Fibroblast of mammary gland (primary cell): ENCODE measurements at places on chromosomes 6 and 20.

DNA sequence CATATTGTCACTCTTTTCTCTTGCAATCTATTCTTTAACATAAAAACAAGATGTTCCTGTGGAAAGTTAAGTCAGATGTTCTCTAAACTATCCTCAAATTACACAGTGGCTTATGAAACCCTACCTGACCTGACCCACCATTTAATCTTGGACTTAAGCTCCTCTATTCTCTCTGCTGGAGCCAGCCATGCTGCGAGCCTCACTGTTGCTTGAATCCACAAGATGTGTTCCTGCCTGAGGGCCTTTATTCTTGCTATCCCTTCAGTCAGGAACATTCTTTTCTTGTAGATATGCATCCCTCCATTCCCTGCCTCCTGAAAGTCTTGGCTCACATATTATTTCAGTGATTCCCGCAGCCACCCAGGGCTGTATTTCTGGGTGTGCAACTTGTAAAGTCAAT, 283.2 kb downstream of the EPHA7 start:
- no peak for DNase-seq

DNA sequence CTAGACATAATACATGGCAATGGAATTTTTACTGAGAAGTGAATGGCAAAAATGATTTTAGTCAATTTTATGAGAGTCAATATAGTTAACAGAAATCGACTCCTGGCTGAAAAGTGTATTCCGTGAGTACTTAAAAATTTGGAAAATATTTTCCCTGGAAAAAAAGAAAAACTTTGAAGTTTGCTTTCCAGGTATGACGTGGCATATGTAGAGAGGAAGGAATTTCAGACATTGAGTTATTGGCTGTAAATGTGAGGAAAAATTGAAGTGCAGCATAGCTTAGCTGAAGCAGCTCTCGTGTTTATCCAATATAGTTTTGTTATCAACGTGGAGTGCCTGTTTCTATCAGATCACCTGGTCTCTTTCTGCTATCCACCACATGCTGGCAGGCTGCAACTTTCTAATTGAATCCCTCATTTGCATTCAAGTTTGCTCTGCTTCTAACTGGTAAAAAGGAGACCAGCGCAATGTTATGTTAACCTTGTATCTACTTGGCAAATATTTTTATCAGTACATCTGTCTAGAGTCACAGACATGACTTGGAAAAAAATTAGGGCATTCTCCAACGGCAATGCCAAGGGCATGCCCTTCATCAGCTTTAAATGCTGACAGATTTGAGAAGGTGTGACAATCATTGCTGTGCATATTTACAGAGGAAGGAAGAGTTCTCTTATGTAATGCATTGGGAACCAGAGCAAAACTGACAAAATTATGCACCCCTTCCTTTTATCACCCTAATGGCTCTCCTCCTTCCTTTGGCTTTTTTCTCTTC, 1102.8 kb upstream of the FLRT3 start:
- no peak for DNase-seq

GRCh38 chr20:22762576-22763256, 178.3 kb upstream of the FOXA2 start:
- DNase-seq: no peak

GRCh38 chr6:127180426-127180825, 62.0 kb downstream of the RSPO3 start:
- peak; percentile 67 for DNase-seq

DNA sequence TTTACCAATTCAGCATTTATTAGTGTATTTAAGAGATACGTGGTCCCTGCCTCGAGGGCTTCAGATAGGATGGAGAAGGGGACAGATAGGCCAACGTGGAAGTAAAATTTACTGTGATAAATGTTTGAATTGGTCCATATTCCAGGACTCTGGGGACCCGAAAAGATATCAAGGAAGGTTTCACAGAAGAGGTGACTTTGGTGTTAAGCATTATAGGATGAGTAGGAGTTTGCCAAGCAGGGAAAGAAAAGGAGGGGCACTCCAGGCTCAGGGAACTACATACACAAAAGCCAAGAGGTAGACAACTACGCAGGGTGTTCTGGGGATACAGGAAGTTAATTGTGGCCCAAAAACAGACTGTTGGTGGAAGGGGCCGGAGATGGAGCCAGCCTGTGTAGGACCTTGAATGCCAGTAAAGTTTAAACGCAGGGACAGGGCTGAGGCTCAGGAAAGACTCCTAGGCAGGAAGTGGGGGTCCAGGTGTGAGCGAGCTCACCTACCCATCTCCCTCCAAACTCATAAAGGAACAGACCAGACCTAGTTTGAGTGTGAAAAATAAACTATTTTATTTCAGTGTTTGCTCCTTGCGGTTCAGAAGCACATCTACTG, 37.0 kb downstream of the TGM2 start:
- DNase-seq: no peak

DNA sequence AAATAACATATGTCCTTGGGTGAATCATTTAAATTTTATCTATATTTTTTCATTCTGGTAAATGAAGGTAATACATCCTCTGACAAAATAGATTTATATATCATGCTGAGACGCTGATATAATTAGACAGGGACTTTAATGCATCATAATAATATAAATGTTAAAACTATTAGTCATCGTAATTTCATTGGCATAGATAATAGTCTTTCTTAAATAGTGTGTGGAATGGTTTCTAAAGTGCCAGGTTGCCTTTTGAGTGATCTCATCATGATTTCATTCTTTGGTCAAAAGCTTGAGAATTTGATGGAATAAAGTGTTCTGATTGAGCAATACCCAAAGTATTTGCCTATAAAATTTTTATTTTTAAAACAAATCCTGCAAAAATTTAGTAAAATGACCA, 43.2 kb upstream of the BMP5 start:
- DNase-seq: peak; percentile 90

DNA sequence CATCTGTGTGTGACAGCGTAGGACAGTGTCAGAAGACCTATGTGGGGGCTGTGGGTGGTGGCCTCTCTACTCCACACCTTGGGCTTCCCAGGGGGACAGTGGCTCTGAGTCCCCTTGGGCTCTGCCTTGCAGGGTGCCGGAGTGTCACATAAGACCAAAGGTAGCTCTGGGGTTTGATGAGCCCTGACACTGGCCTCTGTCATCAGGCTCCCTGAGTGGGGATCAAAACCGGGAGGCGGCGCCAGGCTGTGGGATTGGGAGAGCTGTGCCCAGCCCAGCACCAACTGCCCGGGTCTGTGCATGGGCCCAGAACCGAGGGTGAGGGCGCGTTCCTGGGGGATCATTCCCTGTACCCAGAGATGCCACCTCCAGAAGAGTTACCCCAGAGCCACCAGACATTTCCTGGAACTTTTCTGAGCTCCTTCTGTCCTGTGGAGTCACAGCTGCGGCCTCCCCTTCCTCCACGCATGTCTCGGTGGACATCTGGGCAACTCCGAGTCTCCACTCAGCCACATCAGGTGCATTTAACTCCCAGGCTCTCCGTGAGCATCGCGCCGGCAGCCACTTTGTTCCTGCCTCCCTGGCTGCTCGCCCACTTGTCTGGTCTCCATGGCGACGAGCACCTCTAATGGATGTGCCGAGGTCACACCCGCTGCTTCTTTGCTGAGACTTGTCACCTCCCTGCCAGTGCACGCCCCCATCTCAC, 94.7 kb downstream of the TMEM242 start:
- DNase-seq: no peak

- no peak for DNase-seq
These were observed 32.5 kb upstream of the TRERF1 start for GRCh38 chr6:42484261-42484660.

DNA sequence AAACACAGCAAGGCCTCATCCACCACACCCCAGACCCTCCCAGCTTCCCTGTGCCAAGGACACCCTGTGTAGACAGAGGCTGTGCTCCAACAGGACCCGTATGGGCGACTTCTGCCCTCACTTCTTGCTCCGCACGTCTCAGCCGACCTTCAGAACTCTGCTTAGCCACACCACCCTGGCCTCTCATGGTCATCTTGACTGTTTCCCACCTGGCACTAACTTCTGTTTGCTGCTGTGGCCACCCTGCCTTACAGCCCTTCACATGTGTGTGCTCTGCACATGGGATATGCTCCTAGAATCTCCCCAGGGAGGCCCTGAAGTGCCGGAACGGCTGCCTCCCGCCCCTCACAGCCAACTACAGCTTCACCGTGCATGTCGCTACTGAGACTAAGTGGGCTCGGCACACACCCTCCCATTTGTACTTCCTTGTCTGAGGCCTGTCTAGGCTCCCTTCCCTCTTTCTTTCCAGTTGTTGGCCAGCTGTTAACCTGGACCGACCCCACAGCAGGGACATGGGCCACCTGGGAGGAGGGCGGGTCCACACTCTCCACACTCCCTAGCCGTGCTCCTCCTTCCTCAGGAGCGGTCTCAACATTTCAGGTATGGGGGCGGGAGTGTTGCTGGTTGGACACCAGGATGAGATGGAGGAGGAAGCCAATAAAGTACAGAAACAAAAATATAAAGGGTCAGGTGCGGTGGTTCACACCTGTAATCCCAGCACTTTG, 69.6 kb downstream of the PYGB start:
- no peak for DNase-seq

GRCh38 chr6:137426007-137426689, 68.0 kb downstream of the OLIG3 start:
- DNase-seq: no peak

GRCh38 chr20:46802722-46803121, 91.9 kb upstream of the EYA2 start:
- no peak for DNase-seq

DNA sequence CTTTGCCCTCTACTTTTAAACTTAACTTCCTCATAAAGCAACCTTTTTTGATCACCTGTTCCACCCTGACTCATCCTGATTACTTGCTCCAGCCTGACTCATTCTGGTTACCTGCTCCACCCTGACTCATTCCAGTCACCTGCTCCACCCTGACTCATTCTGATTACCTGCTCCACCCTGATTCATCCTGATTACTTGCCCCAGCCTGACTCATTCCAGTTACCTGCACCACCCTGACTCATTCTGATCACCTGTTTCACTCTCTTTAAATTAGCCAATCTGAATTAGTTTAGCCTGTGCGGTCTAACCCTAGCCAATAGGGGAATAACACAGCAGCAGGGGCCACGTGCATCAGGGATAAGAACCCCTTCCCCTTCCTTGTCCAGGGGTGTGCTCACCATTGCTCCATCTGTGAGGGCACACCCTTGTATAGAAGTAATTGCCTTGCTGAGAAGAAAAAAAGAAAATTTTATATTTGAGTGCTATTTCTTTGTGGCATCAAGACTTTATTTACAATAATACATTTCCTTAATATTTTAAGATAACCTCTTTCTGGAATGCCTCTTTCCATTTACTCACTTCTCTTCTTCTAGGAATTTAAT, 17.9 kb downstream of the HLA-G start:
- DNase-seq: no peak

- no peak for DNase-seq
These were observed 255.4 kb upstream of the STXBP5 start for GRCh38 chr6:146948790-146949342.

DNA sequence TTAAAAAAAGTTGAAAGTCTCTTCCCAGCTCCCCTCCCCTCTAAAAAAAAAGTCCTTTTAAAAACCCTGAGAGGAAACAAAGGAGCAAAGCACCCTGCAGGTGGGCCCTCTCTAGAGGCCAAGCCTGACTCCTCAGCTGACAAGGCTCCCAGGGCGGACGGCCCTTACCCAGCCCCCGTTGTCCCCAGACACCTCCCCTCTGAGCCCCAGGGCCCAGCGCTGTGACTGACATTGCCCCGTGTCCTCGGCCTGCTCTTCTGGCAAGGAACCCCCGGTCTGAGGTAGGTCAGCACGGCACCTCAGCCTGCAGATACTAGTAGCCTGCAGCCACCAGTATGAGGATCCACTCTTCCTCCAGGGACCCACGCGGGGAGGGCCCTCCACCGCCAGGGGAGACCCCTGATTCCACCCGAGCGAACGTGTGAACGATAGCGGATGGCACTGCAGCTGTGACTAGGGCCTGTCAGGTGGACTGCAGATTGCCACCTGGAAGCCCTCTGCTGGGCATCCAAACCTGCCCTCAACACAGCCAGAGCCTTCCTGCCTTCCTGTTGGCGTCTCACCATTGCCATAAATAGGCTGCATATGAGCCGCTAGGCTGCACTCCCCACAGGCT, 34.2 kb downstream of the FOXC1 start:
- no peak for DNase-seq

DNA sequence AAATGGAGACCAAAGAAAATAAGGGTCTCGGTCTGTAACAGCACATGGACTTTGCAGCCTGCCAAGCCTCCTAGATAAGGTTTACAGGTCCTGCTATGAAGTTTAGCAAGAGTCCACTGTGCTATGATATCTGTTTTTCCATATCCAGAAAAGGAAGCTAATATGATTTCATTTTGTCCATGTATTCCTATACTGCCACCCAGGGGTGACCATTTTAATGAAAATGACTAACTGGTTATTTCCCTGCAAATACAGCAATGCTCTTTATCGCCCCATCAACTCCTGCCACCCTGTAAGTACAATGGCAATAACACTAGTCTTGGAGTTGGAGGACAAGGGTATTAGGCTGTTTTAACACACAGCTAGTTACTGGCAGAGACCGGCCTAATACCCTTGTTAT, 115.2 kb upstream of the GLP1R start:
- DNase-seq: peak; percentile 9
